ENCODE measurements at places on chromosomes 6 and 20. TPM values are rescaled to one million over a fixed set of nuclear protein-coding genes. Genes with fewer than 3 reads are reported as not detected.

- DNase-seq, result peak; percentile 59
Measured at GRCh38 chr20:44532981-44533331, 11.1 kb upstream of the SERINC3 start.

- DNase-seq, result peak; percentile 84
Measured at GRCh38 chr20:39800548-39800947, 838.4 kb downstream of the DHX35 start.

HELZ2 gene
- total RNA-seq, result 27.0 TPM

DNA sequence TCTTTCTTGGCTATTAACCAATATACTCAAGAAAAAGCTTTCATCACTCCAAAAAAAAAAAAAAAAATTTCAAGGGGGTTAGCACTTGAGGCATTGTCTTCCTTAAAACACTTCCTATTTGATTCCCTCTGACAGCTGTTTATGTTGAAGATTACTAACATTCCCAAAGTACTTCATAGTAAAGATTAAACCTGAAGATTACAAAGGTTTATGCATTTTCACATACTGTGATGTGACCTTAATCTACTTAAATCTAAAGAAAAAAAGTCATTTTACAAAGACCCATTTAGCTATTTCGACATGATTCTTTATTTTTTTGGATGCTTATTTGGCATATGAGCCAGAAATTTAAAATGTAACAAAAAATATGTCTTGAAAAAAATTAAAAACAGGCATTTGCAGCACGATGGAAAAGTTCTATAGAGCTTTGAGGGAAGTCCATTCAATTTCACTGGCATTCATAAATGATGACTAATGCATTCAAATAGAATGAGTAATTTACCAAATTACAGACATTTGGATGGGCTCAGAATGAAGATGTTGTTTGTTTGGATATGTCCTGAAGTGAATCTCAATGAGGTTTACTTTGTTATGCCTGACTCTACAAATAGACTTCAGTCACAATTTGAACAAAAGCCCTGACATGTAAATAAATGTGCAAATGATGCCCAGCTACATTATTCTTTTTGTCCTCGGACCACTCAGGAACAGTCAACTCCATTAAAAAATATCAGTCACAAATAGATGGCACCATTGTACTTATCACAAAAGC is 674.6 kb upstream of the MARCKS start:
- DNase-seq, result peak; percentile 85

CGAS gene
- total RNA-seq, result 5.4 TPM

DNA sequence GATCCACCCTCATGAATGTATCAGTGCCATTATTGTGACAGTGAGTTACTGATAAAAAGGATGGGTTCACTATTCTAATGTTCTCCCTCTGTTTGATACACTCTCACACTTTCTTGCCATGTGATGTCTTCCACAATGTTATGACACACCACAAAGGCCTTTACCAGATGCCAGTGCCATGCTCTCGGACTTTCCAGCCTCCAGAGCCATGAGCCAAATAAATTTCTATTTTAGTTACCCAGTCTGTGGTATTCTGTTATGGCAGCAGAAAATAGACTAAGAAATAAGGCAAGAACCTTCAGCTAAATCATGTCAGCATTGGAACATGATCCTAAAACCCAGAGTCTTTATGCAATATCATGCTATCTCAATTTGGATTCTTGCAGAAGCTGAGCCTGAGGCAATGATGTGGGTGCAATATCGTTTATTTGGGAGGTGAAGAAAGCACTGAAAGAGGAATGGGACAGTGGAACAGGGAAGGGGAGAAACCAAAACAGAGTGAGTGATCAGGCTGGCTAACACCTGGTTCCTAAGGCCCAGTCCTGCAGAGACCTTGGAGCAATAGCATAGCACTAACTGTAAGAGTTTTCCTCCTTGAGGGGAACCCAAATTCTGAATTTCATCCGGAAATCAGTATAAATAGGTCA is 130.4 kb upstream of the LRFN2 start:
- DNase-seq, result no peak

MAP7 gene
- total RNA-seq, result 0.49 TPM

GRCh38 chr20:57241363-57241991 is 25.0 kb downstream of the BMP7 start:
- DNase-seq, result no peak

DNA sequence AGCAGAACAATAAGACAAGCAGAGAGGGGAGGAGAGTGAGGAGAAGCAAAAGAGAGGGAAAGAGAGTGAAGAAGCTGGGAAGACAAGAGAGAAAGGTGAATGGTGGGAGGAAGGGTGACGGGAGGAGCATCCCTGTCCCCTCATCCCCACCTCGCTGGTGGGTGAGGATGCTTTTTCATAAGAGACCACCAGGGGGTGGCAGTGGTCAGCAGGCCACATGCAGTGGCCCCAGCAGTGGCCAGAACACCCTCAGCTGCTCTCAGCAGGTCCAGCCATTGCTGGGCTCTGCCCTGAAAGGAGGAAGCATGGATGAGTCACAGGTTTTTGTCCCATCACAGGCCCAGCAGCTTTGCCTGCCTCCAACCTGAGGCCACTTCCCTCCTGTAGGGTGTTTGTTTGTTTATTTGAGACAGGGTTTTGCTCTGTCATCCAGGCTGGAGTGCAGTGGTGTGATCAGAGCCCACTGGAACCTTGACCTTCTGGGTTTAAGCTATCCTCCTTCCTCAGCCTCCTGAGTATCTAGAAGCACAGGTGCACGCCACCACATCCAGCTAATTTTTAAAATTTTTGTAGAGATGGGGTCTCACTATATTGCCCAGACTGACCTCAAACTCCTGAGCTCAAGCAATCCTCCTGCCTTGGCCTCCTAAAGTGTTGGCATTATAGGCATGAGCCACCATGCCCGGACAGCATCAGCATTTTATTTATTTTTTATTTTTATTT is 24.0 kb downstream of the FGD2 start:
- DNase-seq, result peak; percentile 88

GRCh38 chr20:34754611-34755010 is 50.5 kb downstream of the TP53INP2 start:
- no peak for DNase-seq

DNA sequence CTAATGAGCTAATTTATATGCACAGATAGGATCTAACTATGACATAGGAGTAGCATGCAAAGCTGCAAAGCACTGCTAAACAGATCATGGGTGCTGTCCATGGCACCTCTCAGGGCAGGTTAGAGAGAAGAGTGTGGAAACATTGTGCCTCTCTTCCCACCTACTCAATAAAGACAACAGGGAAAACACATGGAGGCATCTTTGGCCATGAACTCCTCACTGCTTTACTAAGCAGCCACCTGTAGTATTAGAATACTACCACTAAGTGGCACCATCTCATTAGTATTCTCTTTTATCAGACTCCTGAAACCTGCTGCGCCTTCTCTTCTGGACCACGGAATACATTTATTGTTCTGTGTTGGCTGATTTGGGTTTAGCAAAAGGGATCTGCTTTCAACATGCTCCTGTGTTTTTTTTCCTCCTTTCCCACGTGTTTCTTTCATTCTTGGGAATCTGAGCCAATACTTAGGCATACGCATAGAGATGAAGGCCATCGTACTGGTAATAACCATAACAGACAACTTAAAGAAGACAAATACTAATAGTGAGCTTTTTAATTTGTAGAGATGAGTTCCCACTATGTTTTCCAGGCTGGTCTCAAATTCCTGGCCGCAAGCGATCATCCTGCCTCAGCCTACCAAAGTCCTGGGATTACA is 9.4 kb upstream of the HDDC2 start:
- peak; percentile 84 for DNase-seq

MRAP2 gene
- 0.33 TPM for total RNA-seq

GRCh38 chr6:16731478-16732051 is 29.7 kb downstream of the ATXN1 start:
- DNase-seq, result no peak

PNPLA1 gene
- total RNA-seq, result not detected

KCNG1 gene
- total RNA-seq, result 3.0 TPM

GRCh38 chr20:37454636-37455385 is 66.2 kb upstream of the NNAT start:
- no peak for DNase-seq

All from fibroblast of the aortic adventitia (primary cell).